ENCODE measurements at places on chromosomes 3 and 15. TPM values are rescaled to one million over a fixed set of nuclear protein-coding genes. Genes with fewer than 3 reads are reported as not detected.

Gene MRAS
- total RNA-seq = 31.2 TPM

Gene SKIL
- 25.3 TPM for total RNA-seq

Gene SCN11A
- total RNA-seq = 0.25 TPM

Gene BHLHE40
- total RNA-seq = 36.1 TPM

Gene IRAK2
- 9.1 TPM for total RNA-seq

Gene AADACL2
- total RNA-seq = not detected

Gene NEK10
- 27.1 TPM for total RNA-seq

Data from fibroblast of the aortic adventitia (primary cell).